GM23248 (cell line): ENCODE measurements at places on chromosomes 11 and 22.

- no peak for DNase-seq
These were observed 3.9 kb downstream of the SLC25A22 start for GRCh38 chr11:794013-794765.

DNA sequence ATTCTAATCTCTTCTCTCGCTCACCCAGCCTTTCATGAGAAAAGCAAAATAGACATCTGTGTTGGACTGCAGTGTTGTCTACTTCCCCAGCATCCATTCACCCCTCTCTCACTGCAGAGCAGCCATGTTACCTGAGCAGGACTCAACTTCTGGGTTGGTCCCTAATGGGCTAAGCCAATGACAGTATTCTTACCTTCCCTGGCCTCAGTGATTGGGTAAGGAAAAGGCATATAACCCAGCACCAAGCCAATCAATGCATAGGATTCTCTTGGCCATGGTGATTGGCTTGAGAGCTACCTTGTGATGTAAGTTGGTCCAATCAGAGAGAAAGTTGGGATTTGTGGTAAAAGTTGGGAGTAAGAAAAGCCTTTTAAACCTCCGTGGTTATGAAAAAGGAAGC is 99.8 kb upstream of the NECTIN1 start:
- DNase-seq = no peak

- no peak for DNase-seq
These were observed 2.3 kb downstream of the PTPRCAP start for GRCh38 chr11:67435031-67435726.

DNA sequence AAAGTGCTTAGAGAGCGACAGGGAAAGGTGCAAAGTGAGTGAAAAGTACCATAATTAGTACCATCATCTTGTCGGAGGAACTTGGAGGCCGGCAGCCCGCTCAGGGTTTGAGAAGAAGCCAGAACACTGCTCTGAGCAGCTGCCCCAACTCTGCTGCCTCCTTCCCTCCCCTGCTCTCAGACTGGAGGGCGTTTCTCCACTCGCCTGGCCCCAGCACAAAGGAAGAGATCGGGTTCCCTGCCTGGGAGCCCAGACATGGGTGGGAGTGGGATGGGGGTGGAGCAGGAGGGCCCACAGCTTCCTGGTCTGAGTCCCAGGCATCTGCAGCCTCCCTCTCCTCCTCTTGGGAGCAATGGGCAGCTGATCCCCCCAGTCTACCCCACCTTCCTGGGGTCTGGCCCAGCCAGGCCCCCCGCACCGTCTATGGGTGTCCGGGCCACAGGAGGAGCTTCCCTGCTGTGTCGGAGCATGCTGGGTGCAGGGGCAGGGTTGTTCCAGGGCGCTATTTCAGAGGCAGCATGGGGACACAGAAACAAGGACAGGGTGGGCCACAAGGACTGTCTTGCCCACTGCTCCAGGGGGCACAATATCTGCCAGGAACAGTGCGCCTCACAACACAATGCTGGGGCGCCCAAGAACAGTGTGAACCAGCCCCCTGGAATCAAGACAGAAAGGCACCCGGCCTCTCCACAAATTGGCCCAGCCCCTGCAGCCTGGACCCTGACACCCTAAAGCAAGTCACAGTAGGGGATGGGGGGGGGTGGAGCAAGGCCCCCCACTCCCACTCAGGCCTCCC is 4.8 kb downstream of the LIF start:
- no peak for DNase-seq

DNA sequence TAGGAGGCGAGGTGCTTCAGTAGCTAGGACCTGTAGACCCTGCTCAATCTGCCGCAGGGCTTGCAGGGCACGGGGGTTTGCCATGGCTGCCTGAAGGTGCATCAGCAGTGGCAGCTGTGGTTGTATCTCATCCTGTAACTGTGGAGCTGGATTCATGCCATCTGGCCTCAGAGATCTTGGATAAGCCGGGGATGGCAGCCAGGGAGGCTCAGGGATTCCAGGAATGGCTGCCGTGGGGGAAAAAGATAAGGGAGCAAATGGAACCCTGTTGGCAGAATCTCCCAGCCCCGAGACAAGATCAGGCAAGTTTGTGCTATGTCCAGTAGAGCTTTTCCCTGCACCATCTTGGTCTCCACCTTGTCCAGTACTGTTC is 1.8 kb downstream of the UBQLN3 start:
- DNase-seq = no peak

DNA sequence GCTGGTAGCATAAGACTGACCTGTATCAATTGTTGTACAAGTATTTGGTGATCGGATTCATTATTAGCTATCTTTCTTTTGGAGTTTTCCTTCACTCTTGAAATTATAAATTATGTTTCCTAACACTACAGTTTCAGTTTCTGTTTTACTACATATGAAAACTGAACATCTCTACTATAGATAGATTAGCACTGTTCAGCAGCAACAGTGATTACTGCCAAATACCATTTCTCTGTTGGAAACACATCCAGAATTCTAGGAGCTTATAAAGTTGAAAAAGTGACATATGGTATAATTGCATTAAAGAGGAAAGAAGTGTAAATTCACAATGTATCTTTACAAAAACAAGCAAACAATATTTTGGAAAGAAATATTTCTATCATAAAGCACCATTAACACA is 118.5 kb upstream of the GRIA4 start:
- DNase-seq = no peak

GRCh38 chr11:59137190-59137589 is 5.5 kb upstream of the FAM111A start:
- DNase-seq = no peak

- DNase-seq = no peak
These were observed 6.8 kb downstream of the BID start for GRCh38 chr22:17767233-17768065.

DNA sequence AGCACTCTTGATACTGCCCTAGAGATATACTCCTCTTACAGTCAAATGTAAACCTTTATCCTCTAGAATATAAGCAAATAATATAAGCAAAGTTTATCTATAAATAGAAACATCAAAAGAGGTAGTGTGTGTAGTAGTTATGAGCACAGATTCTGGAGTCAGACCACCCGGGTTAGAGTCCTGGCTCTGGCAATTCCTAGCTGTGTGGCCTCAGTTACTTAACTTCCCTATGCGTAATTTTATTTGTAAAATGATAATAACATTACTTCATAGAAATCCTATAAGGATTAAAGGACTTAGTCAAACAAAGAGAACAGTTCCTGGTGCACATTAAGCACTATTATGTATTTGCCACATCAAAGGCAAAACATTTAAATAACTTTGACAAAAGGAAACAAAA is 7.0 kb downstream of the MSANTD4 start:
- DNase-seq = no peak

DNA sequence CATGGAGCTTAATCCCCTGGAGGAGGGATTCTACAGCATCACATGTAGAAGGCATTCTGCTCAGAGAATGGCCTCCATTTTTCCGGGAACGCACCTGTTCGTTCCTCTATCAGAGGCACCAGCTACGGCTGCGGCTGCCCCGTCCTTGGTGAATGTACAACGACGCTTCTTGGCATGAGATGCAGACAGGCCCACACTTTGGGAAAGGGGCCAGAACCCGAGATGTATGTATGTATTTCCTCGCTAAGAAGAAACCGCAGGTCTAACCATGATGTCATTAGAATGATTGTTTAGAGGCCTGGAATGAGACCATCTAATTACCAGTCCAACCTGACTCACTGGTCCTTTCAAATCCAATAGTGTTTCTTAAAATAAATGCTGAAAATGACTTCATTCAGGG is 1293.4 kb downstream of the TBC1D22A start:
- DNase-seq = no peak

DNA sequence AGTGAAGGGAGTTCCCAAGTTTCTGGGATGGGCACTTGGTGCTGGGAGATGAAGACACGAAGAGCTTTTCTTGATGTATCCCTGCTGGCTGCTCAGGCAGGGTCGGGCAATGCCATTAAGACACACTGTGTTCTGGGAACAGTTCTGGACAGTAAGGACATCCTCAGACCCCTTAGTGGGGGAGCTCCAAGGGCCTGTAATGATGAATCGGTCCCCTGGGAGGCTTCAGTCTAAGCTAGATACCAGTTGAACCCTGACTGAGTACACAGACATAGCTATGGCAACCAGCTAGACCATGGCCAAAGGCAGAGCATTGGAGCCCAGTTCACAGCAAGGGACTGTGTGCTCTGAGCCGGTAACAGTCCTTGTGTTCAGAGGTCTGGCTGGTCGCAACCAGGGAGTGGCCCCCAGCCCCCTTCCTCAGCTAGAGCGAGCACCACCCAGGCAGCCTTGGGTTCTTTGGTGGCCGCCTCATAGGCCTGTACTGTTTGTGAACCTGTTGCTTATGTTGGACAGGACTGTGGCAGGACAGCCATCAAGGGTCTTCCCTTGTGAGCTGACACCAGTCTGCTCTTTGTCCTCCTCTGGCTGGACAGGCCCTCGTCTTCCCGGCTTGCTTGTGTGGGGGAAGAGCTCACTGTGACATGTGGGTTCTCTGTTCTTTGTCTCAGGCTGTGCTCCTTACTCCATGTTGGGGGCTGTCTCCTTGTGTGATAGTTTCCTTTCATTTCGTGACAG is 25.0 kb downstream of the MED15 start:
- DNase-seq = peak; percentile 58

DNA sequence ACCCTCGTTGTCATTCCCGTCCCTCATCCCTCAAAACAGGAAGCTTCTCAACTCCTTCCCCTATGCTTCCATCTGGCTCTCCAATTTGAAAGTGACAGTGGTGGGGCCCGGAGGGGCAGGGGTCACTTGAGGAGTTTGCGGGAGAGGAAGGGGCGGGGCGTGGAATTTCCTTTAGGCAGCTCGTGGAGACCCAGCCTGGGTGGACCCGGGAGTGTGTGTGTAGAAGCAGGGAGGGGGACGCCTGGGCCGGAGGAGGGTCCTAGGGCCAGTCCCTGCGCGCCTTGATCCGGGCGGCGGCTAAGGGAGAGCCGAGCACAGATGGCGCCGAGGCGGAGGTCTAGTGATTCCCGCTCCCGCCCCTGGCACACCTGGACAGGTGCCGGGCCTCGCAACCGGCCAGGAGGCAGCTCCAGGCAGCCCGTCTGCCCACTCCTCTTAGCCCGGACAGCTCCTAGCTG is 7.8 kb upstream of the PAX6 start:
- no peak for DNase-seq

GRCh38 chr22:49689255-49689770 is 138.4 kb downstream of the BRD1 start:
- no peak for DNase-seq

GRCh38 chr11:86608251-86608799 is 64.1 kb downstream of the ME3 start:
- peak; percentile 88 for DNase-seq

DNA sequence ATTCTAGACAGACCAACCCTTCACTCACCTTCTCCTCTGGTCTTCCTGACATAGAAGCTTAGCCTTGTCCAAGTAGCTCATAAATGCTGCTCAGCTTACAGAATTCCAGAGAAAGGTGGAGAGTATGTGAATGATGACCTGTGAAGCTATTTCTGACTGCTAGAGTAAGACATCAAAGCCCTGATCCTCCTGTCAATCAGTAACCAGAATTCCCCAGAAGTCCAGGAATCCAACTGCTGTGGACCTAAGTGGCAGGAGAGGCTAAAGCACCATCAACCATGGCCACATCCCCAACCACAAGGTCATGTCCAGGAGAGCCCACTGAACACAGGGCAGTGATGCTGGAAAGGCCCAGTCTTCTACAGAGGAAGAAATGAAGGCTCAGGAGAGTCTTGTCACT is 2.6 kb downstream of the OR51G2 start:
- no peak for DNase-seq

GRCh38 chr11:75313513-75314272 is 37.8 kb downstream of the ARRB1 start:
- DNase-seq = peak; percentile 85

DNA sequence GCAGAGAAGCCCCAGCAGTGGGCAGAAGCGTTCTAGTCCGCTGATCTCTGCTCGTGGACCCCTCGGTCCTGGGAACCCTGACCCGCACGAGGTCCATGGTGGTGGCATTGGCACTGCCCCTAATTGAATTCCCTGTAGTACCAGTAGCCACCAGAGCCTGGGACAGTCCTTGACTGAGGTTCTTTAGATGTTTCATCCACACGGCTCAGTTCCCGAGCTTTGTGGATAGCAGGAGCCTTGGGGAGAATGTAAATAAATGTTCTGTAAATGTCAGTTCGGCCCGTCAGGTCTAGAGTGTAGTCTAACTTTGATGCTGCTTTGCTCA is 39.4 kb upstream of the SEPTIN5 start:
- no peak for DNase-seq

DNA sequence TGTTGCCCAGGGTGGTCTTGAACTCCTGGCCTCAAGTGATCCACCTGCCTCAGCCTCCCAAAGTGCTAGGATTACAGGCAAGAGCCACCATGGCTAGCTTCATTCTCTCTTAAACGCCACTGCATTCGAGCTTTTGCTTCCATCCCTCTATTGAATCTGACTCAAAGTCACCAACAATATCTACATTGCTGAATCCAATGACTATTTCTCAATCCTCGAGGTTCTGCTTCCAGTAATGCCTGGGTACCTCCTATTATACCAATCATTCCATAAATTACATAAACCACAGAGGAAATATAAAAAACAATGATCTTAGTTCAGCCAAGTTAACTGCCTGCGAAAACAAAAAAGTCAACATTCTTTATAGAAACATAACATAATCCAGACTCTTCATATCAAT is 11.9 kb upstream of the NXF1 start:
- DNase-seq = no peak

DNA sequence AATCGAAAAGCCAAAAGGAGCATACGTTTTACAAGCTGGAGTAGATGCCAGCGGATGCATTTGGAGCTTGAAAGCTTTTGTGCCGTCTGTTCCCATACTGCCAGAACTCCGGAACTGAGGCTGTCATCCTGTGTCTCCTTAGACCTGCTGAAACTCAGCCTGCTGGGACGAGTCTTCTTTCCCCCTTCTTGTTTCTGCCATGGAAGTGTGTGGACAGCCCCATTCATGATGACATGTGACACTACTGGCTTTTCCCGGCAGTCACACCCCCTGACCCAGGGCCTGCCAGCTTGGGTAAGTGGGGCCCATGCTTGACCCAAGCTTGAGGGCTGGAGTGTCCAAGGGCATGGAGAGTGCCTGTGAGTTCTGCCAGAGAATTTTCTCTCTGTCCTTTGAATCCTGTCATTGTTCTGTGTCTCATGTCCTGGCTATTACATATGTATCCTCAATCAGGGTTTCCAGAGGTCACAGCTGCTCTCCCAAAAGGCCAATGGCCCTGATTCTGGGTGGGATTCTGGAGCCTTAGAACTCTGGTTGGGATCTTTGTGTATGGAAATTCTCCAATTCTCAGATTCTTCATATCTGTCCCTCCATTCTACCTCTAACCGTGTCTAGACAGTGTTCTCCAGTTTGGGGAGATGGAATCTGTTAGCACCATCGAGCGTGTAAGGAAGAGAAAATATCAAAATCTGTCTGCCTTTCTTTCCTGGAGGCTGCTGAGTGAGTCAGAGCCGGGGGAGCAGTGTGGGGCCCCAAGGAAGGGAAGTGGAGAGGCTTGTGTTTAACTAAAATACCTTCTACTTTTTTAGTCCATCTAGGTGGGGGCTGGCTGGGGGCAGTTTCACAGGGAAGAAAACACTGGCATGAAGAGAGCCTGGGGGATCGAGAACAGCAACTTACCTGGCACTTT is 73.2 kb downstream of the KIAA1671 start:
- DNase-seq = peak; percentile 67
